Activated T-helper 17 cell treated with anti-CD3 and anti-CD28 coated beads, Interleukin-2, amount 50 U/mL, for 72 hours (primary cell): ENCODE measurements at places on chromosomes 12 and 14. TPM values are rescaled to one million over a fixed set of nuclear protein-coding genes. Genes with fewer than 3 reads are reported as not detected.

TPH2 gene
- total RNA-seq = not detected

USP44 gene
- total RNA-seq = 0.82 TPM

ERBB3 gene
- total RNA-seq = 0.56 TPM

MYF6 gene
- not detected for total RNA-seq
